ENCODE measurements at places on chromosomes 5 and 9. TPM values are rescaled to one million over a fixed set of nuclear protein-coding genes. Genes with fewer than 3 reads are reported as not detected.

Gene MSX2
- total RNA-seq = 0.09 TPM

Gene LPAR1
- 3.3 TPM for total RNA-seq

Gene PCDHAC1
- 0.19 TPM for total RNA-seq

Gene PCDHGA7
- total RNA-seq = 1.4 TPM

Gene AMBP
- not detected for total RNA-seq

Gene TEK
- 91.3 TPM for total RNA-seq

Data from endothelial cell of coronary artery (primary cell).